ENCODE measurements at places on chromosomes 3 and 15.
A peak's percentile ranks its signal among the peaks of the same experiment; 100 is the strongest.

- DNase-seq: no peak
- peaks cover 2% of the 10 kb centered on the region for H3K27me3 ChIP-seq
- H3K4me3 ChIP-seq: no peak overlapping the region
- H3K4me1 ChIP-seq: no peaks in the 10 kb centered on the region
- no peak overlapping the region for H3K27ac ChIP-seq
- H3K36me3 ChIP-seq: no peaks in the 10 kb centered on the region
Measured at GRCh38 chr3:73652896-73653295, 28.2 kb upstream of the PDZRN3 start.

DNA sequence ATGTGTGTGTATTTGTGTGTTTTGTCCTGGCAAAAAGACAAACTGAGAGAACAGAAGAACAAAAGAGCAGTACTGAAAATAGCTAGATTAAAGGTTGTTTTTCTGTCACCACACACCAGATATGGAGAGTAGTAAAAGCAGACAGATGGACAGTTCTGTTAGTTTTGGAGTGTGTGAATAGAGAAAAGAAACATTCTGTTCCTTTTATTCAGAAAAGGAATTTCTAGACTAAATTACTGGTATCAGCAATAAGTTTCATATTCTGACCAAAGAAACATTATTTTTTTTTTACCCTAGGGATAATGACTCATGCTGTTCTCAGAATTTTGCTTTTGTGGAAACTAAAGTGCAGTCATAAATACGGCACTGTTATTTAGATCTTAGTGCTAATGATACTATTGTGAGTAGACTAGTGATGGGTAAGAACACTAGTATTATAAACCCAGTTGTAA lies 32.9 kb downstream of the PIK3CA start:
- peaks cover 44% of the 10 kb centered on the region for H3K4me1 ChIP-seq
- no peaks in the 10 kb centered on the region for H3K27me3 ChIP-seq
- no peak overlapping the region for H3K27ac ChIP-seq
- H3K4me3 ChIP-seq: no peak overlapping the region
- DNase-seq: no peak
- H3K36me3 ChIP-seq: no peaks in the 10 kb centered on the region

GRCh38 chr3:47661121-47661752 lies 82.6 kb upstream of the CSPG5 start:
- no peaks in the 10 kb centered on the region for H3K27me3 ChIP-seq
- DNase-seq: no peak
- peaks cover 5% of the 10 kb centered on the region for H3K4me1 ChIP-seq
- peaks cover 73% of the 10 kb centered on the region for H3K36me3 ChIP-seq

DNA sequence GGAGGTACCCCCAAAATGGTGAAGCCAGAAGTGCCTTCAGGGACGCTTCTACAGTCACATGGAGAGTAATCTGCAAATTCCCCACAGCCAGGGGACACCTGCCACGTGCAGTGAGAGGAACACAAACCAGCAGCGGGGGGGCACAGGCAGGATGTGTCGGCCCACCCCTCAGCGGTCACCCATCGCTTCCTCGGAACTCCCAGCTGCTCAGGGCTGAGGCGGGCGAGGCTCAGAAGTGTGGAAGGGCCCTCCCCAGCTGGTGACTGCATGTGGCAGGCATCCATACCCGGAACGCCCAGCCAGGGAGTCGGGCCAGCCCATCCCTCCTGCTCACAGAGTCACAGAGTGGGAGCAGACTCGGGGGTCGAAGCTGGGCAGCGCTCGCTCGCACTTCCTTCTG lies 63.7 kb downstream of the SLC12A8 start:
- H3K4me1 ChIP-seq: peaks cover 41% of the 10 kb centered on the region
- H3K27me3 ChIP-seq: no peaks in the 10 kb centered on the region
- no peaks in the 10 kb centered on the region for H3K36me3 ChIP-seq
- no peak overlapping the region for H3K27ac ChIP-seq
- peak; percentile 29 for DNase-seq

- no peak overlapping the region for H3K27ac ChIP-seq
- H3K36me3 ChIP-seq: no peaks in the 10 kb centered on the region
- no peak for DNase-seq
- no peaks in the 10 kb centered on the region for H3K27me3 ChIP-seq
Measured at GRCh38 chr15:89194608-89195007, 26.8 kb downstream of the RLBP1 start.

GRCh38 chr3:42123012-42123581 lies 31.9 kb downstream of the TRAK1 start:
- no peaks in the 10 kb centered on the region for H3K27me3 ChIP-seq
- H3K4me3 ChIP-seq: no peak overlapping the region
- H3K4me1 ChIP-seq: peaks cover 13% of the 10 kb centered on the region
- peaks cover 35% of the 10 kb centered on the region for H3K36me3 ChIP-seq
- DNase-seq: no peak

DNA sequence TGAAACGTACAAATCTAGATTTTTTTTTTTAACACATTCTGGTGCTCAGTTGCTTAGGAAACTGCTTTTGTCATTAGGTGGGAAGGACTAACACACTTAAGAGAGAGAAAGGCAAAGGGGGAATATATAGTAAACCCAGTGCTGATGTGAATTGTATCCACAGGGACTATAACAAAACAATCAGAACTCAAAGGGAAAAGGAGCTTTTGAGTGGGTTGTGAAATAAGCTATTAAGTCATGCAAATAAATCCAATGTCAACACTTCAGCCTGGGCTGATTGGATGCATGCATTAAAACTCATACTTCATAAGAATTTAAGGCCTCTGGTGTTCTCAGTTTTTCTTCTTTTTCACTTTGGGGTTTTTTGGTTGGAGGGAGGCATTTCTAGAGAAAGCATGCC lies 628.9 kb downstream of the FHIT start:
- H3K4me3 ChIP-seq: no peak overlapping the region
- peaks cover 12% of the 10 kb centered on the region for H3K36me3 ChIP-seq
- no peaks in the 10 kb centered on the region for H3K4me1 ChIP-seq
- no peaks in the 10 kb centered on the region for H3K27me3 ChIP-seq
- H3K27ac ChIP-seq: no peak overlapping the region
